B cell (primary cell): ENCODE measurements at places on chromosomes 3 and 15. TPM values are rescaled to one million over a fixed set of nuclear protein-coding genes. Genes with fewer than 3 reads are reported as not detected.

The NR1I2 gene
- 0.30 and 0.52 TPM in 2 replicates for polyA plus RNA-seq

The MUC20 gene
- 11.0 and 12.1 TPM in 2 replicates for polyA plus RNA-seq

The MCTP2 gene
- 38.3 and 47.1 TPM in 2 replicates for polyA plus RNA-seq

The INTS14 gene
- 19.3 and 25.0 TPM in 2 replicates for polyA plus RNA-seq

The DHFR2 gene
- 0.91 and 1.1 TPM in 2 replicates for polyA plus RNA-seq

The GPR156 gene
- polyA plus RNA-seq, result 0.03 TPM in 1 of 2 replicates, not detected in the other

The EOMES gene
- 0.12 and 0.14 TPM in 2 replicates for polyA plus RNA-seq

The PFKFB4 gene
- polyA plus RNA-seq, result 1.3 and 1.7 TPM in 2 replicates

The CYB561D2 gene
- 58.6 and 78.9 TPM in 2 replicates for polyA plus RNA-seq

The CLDN11 gene
- polyA plus RNA-seq, result 0.25 and 0.26 TPM in 2 replicates

The CIB2 gene
- 0.97 and 2.7 TPM in 2 replicates for polyA plus RNA-seq

The SPINK8 gene
- polyA plus RNA-seq, result not detected in 2 replicates

The CYP8B1 gene
- polyA plus RNA-seq, result not detected in 2 replicates
